Spinal cord (tissue), 10 donors: ENCODE measurements at places on chromosomes 4 and X.
A peak's percentile ranks its signal among the peaks of the same experiment; 100 is the strongest.

DNA sequence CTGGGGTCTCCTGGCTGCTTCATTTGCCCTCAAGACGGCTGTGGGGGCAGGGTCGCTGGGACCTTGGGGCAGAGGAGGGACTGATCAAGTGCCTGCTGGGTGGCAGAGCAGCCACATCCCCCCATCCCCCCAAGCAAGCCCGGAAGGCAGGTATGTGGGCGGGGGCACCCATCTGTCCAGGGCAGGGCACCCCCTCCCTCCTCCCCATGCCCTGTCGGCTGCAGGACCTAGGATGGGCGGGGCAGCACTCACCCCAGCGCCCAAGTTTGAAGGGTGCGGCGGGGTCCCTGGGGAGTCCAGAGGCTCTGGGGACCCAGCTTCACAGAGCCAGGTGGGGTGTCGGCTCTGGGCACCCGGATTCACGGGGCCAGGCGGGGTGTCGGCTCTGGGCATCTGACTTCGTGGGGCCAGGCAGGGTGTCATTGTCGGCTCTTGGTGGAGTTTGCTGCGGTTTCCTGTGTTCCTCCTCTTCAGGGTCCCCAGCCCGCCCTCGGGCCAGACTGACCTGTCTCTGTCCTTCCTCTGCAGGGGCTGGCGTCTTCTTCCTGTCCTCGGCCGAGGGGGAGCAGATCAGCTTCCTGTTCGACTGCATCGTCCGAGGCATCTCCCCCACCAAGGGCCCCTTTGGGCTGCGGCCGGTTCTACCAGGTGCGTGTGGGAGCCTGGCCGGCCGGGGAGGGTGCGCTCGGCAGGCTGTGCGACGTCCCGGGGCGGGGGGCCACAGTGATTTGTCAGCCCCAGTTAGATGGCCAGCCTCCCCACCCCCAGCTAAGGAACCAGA lies 22.1 kb downstream of the DOK7 start:
- DNase-seq: no peak

DNA sequence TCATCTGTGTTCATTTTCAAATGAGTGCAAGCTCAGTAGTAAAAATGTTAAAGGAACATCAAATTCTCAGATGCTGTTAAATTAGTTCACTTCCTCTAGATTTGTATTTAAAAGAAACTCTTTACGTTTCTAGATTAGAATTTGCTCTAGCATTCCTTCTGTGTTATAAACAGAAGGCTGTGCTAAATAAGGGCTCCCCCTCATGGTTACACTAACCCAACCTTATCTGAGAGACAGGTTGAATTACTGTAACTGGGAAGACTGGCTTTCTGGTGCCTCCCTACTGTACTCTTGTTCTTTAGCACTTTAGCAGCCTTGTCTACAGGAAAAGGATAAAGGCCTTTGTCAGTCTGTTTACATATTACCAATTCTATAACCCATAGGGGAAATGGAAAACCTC lies 56.8 kb downstream of the RXFP1 start:
- no peak for DNase-seq

DNA sequence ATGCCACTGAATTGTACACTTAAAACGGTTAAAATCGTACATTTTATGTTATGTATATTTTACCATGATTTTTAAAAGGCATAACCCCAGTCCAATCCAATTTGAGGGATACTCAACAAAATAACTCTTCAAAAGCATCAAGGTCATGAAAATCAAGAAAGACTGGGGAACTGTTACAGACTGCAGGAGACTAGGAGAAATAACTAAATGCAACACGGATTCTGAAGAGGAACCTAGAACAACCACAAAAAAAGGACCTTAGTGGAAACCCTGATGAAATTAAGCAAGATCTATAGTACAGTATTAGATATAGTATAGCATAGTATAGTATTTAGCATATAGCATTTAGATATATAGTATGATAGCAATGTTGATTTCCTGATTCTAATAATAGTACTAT lies 26.8 kb downstream of the SH3KBP1 start:
- DNase-seq: no peak

DNA sequence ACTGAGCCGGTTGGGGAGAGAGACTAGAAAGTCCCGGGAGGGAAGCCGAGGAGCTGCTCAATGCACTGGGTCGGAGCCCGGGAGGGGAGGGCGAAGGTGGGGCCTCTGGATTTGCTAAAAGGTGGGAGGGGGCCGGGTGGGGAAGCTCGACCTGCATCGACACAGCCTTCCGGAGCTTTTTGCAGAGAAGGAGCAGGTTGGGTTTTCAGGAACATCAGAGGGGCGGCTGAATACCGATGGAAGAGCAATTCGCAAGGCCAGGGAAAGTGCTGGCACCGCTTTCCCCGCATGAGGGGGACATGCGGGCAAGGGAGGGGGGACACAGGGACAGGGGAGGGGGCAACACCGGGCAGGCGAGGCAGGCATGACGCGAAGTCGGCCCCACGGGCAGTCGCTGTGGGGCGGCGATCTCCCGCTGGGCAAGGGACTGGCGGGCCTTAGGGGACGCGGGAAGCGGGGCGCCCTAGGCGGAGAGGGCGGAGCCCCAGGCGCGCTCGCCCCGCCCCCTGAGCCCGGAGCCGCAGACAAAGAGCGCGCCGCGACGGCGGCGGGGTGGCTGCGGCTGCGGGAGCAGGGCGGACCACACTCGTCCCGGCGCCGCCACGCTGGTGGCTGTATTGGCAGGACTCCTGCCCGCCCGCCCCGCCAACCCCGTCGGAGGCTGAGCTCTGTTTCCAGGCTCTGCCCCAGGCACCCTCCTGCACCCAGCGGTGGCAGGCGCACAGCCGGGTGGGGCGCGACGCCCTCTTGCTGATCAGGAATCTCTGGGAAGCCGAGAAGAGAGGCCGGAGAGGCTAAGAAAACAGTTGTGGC lies 11.6 kb downstream of the PDZD4 start:
- DNase-seq: no peak

GRCh38 chr4:14165222-14165920 lies 537.8 kb upstream of the BOD1L1 start:
- no peak for DNase-seq

GRCh38 chr4:46388857-46389256 lies 1.1 kb downstream of the GABRA2 start:
- DNase-seq: no peak

DNA sequence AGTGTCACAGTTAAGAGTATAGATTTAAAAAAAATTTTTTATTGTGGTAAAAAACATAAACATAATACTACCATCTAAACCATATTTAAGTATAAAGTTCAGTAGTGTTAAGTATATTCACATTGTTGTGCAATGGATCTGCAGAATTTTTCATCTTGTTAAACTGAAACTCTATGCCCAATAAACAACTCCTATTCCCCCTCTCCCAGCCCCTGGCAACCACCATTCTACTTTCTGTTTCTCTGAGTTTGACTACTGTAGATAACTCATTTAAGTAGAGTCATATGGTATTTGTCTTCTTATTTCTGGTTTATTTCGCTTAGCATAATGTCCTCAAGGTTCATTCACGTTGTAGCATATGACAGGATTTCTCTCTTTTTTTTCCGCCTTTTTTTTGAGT lies 112.4 kb downstream of the PTTG2 start:
- DNase-seq: no peak

GRCh38 chr4:60033826-60034225 lies 1166.3 kb upstream of the ADGRL3 start:
- DNase-seq: no peak

DNA sequence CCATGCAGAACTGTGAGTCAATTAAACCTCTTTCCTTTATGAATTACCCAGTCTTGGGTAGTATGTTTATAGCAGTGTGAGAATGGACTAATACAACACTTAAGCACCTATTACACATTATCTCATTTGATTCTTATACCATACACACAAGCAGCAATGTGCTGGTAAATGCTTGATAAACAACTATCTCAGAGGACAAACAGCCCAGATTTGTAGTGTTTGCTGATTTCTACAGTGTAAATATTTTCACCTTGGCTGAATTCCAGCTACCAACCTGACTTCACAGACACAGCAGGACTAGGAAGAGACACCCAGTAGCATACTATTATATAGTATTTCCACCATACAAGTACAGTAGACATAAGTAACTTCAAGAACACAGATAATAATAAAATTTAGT lies 406.5 kb upstream of the CNKSR2 start:
- no peak for DNase-seq

DNA sequence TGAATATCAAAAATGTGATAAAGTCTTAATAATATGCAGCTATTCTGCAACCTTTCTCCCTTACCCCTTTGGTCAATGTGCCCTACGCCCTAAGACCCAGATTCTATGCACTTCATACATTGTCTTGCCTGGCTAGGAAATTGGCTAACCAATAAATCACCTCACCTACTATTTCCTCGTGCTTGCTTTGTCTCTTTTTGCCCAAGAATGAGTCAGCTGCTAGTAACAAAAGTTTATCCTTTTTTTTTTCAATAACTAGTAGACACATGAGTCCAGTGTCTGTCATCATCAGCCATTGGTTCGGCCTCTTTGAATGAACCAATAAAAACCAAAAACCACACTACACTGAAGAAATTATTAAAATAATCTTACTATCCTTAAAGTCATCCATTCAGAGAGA lies 387.1 kb downstream of the PPP3CA start:
- DNase-seq: no peak

DNA sequence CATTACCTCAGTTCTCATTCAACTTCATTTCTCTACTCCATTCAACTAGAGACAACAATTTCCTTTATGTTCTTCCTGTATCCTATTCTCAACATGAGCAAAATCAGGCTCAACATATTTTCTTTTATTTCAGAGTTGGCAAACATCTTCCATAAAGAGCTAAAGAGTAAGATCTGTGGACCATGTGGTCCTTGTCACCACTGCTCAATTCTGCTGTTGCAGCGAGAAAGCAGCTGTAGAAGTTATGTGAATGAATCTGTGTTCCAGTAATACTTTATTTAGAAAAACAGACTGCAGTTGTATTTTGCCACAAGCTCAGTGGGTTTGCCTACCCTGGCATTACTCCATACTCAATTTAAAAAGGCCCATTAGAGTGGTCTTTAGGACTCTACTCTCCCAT lies 2057.3 kb downstream of the ARAP2 start:
- no peak for DNase-seq

DNA sequence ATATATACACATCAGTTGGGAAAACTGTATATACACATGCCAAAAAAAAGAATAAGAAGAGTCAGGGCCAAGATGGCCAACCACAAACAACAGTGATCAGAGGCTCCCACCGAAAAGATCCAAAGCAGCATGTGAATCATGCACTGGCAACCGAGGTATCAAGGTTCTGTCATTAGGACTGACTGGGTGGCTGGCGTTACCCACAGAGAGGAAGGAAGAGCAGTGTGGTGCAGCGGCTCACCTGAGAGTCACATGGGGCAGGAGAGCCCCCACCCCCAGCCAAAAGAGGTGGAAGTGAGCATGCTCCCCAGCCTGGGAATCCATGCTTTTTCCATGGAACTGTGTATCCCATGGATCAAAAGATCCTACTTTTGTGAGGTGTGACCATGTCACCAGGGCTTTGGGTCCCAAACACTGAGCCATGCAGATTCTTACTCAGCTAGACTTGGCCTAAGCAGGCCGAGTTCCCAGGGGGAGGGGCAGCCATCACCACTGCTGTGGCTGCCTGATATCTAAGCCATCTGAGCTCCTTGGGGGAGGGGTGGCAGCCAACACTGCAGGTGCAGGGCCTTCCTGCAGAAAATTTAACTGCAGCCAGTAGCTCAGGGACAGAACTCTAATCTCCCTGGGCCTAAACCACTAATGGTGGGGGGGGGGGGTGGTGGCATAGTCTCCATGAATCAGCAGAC lies 52.8 kb downstream of the P2RY10 start:
- DNase-seq: no peak

DNA sequence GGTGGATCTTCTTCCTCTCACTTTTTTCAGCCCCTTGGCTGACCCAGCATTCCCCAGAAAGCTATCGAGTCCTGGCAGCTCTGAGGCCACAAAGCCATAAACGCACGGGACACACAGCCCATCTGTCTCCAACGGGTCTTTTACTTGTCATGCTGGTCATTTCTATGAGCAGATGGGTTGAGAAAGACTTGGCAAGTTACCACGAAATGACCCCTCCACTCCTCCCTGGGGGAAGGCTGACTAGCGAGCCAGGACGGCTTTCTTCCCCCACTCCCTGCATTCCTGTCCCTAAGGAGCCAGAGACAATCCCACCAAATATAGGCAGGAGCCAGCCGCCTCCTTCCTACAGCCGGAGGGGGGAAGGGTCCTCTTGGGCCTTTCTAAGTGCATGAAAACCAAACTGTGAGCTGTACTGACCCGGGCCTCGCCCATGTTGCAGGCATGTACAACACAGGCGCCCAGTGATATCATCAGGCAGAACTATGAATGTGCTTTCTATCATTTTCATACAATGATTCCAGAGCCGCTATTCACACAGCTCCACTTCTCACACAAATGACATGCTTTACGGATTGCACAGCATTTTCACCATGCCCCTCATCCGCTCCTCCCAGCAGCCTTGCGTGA lies 28.6 kb downstream of the AFAP1 start:
- no peak for DNase-seq

- no peak for DNase-seq
Measured at GRCh38 chrX:123357941-123358340, 173.9 kb downstream of the GRIA3 start.

DNA sequence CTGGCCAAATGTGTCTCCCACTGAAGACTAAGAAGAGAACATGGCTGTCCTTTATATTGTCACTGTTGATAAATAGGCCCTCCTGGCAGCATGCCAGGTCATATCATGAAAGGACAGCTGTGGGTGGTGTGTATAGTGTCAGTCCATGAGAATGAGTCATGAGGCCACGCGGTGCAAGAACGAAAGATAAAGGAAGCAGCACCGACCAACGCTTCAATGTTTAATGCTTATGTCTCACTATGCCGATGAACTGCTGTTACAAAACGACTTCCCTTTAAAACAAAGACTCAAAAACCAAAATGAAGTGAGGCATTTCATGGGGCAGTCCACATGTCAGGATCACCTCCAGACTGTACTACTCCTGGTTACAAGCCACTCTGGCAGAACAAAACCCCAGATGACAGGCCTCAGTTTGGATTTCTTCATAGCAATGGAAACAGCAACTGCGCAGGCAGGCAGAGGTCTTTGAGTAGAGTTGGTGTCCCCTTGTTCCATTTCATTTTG lies 5.2 kb upstream of the TCEANC start:
- peak; percentile 28 for DNase-seq

- DNase-seq: no peak
Measured at GRCh38 chrX:10620121-10620699, at the start of gene MID1. Gene MID1 (minus strand): TSS chrX:10620585. CDS start chrX:10567547, 53,038 bp downstream.

DNA sequence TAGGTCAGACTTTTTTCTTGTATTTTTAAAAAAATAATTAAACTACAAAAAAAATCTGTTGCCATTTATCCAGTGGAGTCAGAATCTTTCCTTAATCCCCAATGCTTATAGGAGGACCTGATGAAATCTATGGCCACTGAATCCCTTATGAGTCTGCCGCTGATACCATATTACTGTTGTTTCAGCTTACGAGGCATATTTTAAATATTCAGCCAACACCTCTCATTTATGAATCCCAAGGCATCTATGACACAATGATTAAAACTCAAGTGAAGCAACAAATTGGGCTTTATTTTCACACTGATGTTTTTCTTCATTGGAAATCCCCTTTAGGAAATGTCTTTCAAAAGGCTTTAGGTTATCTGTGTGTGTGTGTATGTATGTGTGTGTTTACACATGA lies 137.8 kb upstream of the PUDP start:
- DNase-seq: no peak

- no peak for DNase-seq
Measured at GRCh38 chr4:140363051-140363450, 10.4 kb upstream of the SCOC start.
